ENCODE measurements at places on chromosomes 2 and 18.
A peak's percentile ranks its signal among the peaks of the same experiment; 100 is the strongest.

- DNase-seq, result no peak
Observed at GRCh38 chr18:78092901-78093300, 843.3 kb downstream of the GALR1 start.

DNA sequence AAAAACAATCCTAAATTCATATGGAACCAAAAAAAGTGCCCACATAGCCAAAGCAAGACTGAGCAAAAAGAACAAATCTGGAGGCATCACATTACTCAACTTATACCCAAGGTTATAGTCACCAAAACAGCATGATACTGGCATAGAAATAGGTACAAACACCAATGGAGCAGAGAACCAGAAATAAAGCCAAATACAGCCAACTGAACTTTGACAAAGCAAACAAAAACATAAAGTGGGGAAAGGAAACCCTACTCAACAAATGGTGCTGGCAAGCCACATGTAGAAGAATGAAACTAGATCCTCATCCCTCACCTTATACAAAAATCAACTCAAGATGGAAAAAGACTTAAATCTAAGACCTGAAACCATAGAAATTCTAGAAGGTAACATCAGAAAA is 40.5 kb downstream of the CRYGD start:
- DNase-seq, result no peak

DNA sequence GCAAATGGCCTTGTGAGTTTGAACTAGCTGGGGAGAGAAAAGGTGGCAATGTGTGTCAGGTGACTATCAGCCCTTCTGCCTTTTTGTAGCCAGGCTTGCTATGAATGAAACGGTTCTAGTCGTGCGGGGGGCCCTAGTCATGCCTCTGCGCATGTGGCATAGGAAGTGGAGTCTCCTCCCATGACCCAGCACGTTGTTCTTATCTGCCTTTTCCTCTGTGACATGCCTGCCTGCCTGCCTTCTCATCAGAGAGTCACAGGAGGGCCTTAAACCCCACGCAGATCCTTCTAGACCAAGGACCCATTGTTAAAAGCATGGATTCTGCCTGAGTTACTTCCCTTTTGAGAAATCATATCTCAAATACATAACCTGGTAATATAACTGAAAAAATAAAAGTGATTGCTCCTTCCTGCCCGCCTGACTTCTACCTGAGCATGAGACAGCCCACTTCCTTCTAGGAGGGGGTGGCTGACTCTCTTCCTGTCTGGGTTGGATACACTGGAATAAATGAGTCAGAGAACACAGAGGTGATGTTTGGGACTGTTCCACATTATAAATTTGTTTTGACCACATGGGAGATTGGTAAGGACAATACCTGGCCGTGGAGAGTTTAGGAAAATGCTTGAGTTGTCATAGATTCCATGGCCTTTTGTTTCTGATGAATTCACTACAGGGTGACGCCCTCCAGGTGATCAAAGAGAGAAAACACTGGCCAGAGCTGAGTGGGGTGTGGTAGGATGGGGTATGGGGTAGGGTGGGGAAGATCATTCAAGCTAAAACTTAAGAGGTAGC is 49.8 kb downstream of the FBLN7 start:
- peak; percentile 73 for DNase-seq

DNA sequence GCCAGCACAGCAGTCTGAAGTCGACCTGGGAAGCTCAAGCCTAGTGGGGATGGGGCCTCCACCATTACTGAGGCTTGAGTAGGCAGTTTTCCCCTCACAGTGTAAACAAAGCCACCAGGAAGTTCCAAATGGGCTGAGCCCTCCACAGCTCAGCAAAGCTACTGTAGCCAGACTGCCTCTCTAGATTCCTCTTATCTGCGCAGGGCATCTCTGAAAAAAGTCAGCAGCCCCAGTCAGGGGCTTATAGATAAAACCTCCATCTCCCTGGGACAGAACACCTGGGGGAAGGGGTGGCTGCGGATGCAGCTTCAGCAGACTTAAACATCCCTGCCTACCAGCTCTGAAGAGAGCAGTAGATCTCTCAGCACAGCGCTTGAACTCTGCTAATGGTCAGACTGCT is 218.4 kb upstream of the VRK2 start:
- no peak for DNase-seq

Measured in activated T-cell treated with anti-CD3 and anti-CD28 coated beads for 24 hours (primary cell).